ENCODE measurements at places on chromosomes 7 and 10.

- no peak for DNase-seq
Observed at GRCh38 chr10:130484468-130485180, 348.4 kb downstream of the GLRX3 start.

- DNase-seq = no peak
Observed at GRCh38 chr7:30649717-30650420, 32.4 kb downstream of the CRHR2 start.

- DNase-seq = peak; percentile 74
Observed at GRCh38 chr7:95886501-95887090, 114.2 kb downstream of the DYNC1I1 start.

- DNase-seq = no peak
Observed at GRCh38 chr10:8921568-8921967, 867.1 kb downstream of the GATA3 start.

- no peak for DNase-seq
Observed at GRCh38 chr7:4527988-4528636, 154.0 kb upstream of the FOXK1 start.

DNA sequence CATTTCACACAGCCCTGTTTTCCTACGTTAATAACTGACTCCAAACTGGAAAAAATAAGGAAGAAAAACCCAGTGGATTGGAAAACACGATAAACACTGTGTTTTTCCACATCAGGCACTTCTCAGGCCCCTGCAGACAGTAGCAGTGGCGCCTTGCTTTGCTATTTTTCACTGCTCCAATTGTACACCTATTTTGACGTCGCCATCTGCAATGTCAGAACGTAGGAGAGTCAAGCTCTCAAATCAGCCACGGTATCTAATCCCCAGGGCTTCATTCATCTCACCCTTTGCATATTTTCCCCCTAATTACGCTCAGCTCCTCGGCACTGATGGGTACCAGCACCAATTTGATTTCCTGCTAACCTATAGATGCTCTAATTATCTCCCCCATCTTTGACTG lies 338.1 kb upstream of the GALNT17 start:
- DNase-seq = no peak

GRCh38 chr10:6607778-6608177 lies 27.7 kb upstream of the PRKCQ start:
- no peak for DNase-seq

DNA sequence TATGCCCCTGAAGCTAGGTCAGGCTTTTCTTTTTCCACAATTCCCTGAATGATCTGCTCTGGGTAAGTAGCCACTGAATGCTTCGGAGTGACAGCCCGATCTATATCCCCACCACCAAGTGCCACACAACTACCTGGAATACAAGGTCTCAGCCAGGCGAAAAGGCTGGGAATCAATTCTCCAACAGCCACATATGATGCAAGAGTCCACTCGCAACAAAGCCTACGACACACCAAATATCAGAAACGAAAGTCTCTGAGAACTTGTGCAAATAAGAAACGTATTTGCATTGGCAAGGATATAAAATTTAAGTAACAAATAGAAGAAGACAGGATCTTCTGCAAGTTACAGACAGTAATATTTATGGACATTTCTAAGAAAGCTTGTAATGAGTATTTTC lies 5.7 kb downstream of the HIPK2 start:
- no peak for DNase-seq

DNA sequence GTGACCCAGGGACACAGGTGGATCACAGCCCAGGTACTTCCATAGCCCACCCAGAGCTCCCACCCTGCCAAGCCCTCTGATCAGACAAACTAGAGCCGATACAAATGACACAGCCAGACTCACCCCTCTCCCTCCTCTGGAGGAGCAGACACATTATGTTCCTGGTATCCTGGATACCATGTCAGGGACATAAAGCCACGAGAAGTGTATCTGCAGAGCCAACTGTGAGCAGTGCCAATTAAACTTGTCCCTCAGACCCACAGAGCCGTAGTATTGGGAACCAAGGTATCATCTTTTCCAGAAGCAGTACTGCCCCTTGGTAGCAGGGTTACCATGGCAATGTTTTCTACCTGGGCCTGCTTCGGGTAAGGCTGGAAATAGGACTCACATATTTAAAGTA lies 47.3 kb upstream of the CPXM2 start:
- no peak for DNase-seq

DNA sequence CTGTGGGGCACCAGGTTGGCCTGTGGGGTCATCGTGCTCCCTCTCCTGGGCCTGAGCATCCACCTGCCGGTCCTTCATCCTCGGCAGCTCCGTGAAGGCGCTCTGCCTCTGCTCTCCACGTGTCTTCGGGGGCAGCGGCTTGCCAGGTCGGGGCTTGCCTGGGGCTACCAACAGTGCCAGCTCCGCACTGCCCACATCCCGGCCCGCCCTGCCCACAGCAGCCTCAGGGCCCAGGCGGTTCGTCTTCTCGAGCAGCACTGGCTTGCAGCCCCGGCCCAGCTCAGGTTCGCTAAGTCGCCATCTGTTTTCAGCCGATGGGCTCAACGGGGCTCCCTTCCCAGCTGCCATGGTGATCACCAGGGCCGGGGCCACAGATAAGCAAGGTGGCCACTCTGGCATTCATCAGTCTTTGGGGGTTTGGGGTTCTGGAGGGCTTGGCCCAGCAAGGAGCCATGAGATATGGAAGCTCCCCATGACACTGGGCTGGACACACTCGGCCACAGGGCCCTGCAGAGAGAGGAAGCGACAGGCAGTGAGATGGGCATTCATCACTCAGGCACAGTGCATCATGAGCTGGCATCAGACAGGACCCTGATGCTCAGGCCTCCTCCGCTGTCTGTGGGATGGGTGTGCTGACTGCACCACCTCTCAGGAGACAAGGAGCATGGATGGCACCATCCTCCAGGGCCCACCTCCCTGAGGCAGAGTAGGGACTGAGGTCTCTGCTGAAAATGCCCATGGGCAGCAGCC lies 15.5 kb downstream of the ZNF488 start:
- no peak for DNase-seq

DNA sequence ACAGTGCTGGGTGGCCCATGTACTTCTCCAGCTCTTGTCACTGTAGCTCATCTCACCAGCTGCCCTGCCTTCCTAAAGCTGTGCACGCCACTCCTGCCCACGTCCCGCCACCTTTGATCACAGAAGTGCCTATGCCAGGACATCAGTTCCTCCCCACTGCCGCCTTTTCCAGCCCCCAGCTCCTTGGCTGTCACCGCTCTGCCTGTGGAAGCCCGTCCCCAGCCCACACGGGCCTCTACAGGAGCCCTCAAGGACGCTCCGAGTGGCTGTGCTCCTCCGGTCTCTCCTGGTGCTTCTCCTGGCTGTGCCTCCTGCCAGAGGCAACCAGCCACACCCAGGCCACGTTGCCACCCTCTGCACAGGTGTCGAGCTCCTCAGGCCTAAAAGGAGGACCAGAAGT lies 19.3 kb upstream of the INMT start:
- DNase-seq = no peak

- no peak for DNase-seq
Observed at GRCh38 chr7:127415060-127415742, 22.7 kb upstream of the ZNF800 start.

DNA sequence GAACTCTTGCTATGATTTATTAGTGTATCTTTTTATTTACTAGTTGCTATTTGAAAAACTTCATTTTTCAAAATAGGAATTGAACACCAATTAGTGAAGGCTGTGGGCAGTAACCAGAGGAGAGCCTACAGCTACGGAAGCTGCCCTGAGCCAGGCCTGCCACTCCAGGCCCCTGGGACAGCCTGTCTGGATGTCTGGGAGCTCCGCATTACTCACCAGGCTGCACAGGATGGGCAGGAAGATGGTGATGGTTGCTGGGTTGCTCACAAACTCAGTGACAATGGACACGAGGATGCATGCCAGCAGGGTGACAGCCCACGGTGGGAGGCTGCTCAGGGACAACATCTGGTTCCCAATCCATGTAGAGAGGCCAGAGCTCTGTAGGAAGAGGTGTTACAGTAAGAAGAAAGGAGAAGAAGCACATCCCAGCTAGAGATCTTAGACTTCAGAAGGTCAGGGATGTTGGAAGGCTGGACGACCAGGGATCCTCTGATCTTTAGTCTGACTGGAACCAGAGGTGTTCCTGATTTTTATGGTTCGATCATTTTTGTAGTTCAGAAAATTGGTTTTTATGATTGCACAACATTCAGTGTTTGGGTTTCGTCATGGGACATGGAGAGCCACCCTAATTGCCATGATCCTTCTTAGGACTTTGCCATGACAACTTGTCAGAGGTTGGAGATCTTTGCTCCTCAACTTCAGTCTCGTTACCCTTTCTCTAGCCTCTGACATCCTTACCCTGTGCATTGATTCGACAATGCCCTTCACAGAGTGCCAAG lies 23.2 kb downstream of the STMP1 start:
- DNase-seq = no peak

GRCh38 chr7:126937171-126937570 lies 315.6 kb downstream of the GRM8 start:
- DNase-seq = no peak

- no peak for DNase-seq
Observed at GRCh38 chr7:27192546-27193334, 7.2 kb downstream of the HOXA13 start.

GRCh38 chr10:38072552-38072951 lies 21.6 kb upstream of the ZNF37A start:
- DNase-seq = no peak

GRCh38 chr7:37945336-37945735 lies 24.9 kb downstream of the EPDR1 start:
- DNase-seq = no peak

DNA sequence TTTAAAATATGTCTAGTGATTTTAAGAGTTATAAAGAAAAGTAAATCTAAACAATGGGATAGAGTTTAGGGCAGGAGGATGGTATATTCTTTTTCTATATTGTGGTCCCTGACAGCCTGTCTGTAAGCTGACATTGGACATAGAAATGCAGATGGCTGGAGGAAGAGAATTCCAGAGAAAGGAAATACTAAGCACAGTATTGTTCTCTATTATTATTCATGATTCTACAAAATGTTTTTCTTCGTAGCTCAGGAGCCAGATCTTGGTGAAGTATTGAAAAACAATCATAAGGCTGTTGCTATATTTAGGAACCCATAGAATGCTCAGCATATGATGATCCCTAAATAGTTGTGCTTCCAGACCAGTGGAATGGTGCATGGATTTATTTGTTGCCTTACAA lies 117.0 kb upstream of the FAM3C start:
- DNase-seq = no peak

- DNase-seq = peak; percentile 76
Observed at GRCh38 chr7:31134246-31135188, 82.4 kb downstream of the ADCYAP1R1 start.

DNA sequence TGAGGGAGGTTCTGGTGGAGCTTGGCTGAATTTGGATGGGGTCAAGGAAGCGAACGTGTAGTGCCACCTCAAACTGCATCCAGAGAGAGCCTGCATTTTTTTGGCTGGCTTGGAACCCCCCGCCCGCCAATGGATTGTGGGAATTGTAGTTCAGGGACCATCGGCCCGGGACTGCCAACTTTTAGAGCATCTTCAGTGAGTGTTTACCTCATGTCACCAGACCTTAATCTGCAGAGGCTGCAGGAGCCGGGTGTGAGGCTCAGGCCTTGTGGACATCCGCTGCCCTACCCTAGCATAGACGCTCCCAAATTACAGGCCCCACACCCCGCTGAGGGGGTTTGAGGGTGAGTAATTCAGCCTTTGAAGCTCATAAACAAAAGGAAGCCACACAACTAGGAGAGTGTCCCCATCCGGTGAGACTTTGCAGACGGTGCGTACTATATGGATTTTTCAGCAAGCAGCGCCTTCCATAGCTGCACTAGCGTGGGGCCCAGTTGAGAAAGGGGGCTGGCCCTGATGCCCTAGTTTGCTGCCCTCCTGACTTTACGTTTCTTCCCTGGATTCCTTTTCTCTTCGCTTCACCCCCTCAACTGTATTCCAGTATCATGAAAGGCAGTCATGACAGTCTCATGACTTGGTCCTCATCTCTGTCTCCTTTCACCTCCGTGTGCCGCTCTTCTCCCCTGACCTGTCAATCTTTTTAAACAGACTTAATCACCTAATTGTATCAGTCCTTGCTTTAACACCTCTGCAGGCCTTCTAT lies 717 bp downstream of the CNPY4 start:
- peak; percentile 85 for DNase-seq

- DNase-seq = no peak
Observed at GRCh38 chr7:44323381-44324203, 1.8 kb downstream of the CAMK2B start.

GRCh38 chr7:65239707-65240352 lies 133.8 kb upstream of the ZNF92 start:
- no peak for DNase-seq

DNA sequence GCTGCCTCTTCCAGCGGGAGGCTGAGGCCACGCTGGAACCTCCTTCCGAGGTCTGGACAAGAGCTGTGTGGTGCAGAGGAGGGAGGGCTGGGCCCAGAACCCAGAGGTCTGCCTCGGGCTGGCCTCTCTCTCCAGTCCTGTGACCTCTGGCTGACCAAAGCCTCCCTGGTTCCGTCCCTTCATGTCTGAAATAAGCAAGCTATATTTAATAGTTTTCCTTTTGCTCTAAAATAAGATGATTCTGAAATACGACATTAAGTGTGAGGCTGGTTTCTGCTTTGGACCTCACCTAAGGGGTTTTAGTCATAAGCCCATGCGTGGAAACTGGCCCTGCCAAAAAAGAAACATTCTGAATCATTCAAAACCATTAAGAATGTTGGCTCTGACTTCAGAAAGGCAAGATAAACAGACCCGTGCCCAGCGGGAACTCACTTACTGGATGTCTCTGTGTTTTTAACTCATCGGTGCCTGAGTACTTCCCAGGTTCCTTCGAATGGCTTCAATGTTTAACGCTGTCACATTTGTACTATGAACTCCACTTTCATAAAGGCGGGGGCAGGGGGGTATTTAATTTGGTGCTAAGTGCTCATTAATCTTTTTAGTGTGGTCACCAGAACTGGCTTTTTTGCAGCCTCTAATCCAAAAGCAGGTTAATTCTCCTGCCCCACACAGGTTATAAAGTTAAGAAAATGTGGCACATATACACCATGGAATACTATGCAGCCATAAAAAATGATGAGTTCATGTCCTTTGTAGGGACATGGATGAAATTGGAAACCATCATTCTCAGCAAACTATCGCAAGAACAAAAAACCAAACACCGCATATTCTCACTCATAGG lies 157.5 kb upstream of the KLF14 start:
- peak; percentile 85 for DNase-seq

GRCh38 chr10:116183733-116184511 lies 89.1 kb downstream of the GFRA1 start:
- DNase-seq = peak; percentile 33

DNA sequence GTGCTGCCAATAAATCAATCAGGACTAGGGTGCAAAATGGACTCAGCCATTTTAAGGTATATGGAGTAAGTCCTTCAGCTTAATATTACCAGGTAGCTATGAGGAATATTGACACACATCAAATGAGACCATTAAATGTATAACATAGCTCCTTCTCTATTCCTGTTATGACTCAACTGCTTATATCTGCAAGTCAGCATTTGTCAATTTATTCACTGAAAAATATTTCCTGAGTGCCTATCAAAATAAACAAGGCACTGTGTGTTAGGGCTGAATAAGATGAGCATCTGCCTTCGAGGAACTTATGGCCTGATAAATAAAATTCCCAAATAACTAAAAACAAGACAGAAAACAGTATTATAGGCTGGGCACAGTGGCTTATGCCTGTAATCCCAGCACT lies 113.8 kb downstream of the CDK6 start:
- DNase-seq = peak; percentile 69

GRCh38 chr7:34260279-34260678 lies 354.9 kb downstream of the BMPER start:
- DNase-seq = peak; percentile 74

All from COLO829 (cell line).